ENCODE measurements at places on chromosomes 11 and 22.

DNA sequence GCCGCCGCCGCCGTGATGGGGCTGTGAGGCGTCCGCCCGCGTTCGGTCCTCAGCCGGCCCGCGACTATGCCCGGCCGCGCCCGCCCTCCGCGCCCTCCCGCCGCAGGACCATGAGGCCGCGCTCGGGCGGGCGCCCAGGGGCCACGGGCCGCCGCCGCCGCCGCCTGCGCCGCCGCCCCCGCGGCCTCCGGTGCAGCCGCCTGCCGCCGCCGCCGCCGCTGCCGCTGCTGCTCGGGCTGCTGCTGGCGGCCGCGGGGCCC, 215 bp downstream of the ZNRF3 start:
- no peak for DNase-seq

- DNase-seq, result no peak
Measured at GRCh38 chr11:113247966-113248365, 66.4 kb upstream of the TTC12 start.

DNA sequence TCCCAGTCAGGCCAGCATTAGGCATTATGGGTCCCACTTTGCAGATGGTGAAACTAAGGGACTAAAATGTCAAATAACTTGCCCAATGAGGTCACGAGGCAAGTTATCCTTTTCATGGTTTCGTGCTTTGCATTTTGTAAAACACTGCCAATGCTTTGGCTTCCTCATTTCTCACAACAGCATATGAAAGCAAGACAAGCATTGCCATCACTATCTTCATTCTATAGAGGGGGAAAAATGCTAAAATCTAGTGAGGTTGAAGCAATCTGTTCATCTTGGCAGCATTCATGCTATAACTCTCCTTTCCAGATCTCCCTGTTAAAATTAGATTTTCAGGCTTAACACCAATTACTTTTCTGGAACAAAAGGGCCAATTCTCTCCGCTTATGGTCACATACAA, 14.8 kb downstream of the FAM181B start:
- DNase-seq, result no peak

DNA sequence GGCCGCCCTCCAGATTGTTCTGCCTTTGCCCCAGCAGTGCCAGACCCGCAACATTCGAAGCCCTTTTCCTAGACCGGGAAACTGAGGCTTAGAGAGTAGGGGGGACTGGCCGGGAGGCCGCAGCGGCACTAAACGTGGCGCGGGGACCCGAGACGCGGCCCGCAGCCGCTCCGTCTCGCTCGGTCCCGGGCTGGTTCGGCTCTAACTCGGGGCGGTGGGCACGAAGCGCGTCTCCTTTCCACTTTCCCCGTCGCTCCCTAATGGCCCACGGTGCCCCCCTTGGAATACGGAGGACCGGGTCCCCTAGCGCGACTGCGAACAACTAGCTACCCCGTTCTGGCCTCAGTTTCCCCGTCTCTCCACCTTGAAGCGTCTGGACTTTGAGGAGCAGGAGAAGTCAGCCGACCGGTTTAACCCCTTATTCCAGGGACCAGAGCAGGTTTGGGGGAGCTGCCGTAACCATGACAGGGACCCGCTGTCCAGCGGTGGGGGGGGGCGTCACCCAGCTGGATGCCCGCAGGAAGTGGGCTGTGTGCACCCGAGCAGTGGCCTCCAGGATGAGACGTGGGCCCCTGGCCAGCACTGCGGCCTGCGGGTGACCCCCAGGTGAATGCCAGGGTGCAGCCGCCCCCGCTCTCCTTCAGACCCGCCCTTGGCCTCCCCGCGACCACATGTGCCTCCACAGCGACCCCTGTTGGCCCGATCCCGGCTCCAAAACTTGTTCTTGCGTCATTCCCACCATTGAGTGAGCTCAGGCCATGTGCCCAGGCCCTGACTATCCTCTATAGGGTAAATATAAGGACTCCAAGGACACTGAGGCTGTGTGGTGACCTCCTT, 1.1 kb downstream of the CDC42EP1 start:
- DNase-seq, result peak; percentile 91

DNA sequence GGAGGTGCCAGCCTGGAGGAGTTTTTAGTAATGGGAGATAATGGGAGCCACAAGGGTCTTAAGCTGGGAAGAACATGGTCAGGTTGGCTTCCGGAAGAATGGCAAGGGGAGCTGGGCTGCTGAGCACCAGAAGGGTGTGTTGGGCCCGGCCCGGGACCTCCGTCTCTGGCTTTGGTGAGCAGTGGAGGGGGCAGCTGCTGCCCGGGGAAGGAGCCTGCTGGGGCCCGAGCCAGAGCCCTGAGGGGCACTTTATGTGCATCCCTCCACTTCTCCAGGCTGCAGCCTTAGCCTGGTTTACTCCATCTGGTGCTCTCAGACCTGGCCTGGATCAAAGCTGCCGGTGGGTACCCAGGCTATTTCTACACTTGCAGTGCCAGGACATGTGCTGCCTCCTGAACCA, 8.7 kb upstream of the NPAS4 start:
- DNase-seq, result no peak

DNA sequence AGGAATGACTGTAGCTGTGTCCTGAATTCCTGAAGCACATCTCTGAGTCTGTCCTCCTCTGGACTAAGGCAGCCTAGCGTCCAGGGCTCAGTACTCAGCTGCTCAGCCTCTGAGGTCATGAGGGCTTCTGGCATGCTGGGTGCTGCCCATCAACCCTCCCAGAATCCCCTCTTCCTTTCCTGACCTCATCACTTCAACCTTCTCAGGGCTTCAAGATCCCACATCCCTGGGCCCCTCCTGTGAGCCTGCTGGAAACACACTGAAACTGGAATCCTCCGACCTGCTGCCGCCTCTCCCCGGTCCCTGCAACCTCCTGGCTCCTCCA, 803 bp downstream of the KRTAP5-8 start:
- DNase-seq, result no peak

DNA sequence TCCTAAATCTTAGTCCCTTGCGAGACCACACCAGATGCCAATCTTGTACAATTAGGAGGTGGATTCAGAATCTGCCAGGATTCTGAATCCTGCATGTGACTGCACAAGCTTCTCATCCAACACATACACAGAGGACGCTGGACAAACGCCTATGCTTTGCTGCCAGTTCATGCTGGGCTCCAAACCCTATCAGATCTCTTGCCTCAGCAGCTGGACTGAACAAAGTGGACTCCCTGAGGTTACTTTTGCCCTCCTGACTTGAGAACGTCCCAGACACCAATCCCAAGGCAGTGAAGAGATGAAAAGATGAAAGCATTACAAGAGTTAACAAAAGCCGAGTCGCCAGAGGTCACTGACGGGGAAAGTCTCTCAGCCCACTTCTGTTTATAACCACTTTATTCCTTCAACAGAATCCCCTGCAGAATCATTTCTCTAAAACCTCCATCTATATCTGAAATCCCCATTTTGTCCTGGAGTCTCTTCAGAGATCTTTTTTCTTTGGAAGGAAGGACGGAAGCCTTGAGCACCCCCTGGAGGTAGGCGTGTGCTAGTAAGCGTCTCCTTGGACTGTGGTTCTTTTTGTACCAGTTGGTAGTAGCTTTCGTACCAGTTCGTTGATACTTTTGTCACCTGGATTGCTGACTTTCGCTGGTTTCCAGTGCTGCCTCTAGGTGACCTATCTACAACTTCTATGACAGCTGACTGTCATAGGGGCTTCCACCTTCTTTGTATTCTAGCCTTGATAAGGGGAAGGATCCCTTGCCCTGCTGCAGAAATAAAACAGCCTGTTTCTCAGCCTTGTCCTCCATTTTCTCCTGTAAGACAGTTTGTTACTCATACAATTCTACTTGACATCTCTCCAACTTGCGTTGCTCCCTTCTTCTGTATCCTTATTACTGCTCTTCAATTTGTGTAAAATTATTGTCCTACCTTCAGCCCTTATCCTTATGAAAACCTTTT, 26.1 kb upstream of the EED start:
- peak; percentile 72 for DNase-seq

DNA sequence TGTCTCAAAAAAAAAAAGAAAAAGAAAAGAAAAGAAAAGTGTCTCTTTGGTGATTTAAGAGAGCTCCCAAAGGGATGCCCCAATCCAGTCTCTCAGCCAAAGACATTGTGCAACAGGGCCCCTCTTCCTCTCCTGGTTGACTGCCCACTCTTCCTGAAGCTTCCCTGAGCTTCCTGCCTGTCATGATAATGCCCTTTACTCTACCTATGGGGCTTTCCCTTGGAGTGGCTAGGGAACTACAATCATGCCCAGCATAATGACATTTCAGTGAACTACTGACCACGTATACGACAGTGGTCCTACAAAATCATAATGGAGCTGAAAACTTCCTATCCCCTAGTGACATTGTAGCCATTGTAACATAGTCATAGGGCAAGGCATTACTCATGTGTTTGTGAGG, 118.0 kb downstream of the RASSF10 start:
- no peak for DNase-seq

- DNase-seq, result no peak
Measured at GRCh38 chr11:131606811-131607335, 236.5 kb downstream of the NTM start.

- no peak for DNase-seq
Measured at GRCh38 chr11:62860835-62861563, 19.7 kb upstream of the SLC3A2 start.
